ENCODE measurements at places on chromosomes 11 and 22.
A peak's percentile ranks its signal among the peaks of the same experiment; 100 is the strongest.

- DNase-seq: no peak
These were observed 82.5 kb upstream of the PICALM start for GRCh38 chr11:86151174-86152005.

DNA sequence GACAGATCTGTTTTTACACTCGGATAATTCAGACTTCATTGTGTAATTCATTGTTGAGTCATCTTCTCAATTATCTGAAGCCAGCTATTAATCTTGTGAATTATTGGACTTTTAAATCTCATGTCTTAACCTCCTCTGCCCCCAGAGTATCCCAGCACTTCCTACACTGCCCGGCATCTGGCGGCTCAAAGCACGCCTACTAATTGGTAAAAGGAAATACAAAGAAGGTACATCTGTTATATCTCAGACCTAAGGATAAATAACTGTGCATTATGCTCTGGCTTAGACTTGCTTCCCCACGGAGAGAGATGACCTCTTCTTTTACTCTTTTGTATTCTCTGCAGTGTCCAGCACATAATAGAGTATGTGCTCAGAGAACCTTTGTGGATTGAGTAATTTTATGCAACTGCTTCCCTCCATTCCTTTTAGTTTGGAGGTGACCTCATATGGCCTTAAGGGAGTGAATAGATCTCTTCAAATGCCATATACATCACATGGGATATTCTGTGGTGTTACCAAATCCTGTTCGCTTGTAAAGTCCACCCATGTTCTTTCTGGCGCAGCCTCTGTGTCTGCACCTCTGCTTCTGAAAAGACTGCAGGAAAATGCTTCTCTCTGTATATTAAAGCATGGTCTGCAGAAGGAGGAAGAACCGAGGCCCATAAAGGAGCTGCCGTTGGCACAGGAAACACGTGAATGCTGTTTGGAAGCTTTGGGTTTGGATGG is 125.6 kb upstream of the SORL1-AS1 start:
- no peak for DNase-seq

DNA sequence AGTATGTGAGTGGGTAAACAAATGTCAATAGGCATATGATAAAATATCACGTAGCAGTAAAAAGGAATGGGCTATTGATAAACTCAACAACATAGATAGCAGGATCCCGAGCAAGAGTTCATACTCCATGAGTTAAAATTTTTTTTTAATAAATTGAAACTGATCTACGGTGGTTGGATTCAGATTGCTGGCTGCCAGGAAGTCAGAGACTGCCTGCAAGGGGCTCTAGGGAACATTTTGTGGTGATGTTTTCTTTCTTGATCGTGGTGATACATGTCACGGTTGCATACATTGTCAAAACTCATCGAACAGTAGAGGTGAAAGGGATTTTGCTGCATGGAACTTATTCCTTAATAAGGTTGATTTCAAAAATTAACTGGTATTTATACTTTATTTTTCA is 62.6 kb upstream of the WNT7B start:
- no peak for DNase-seq

GRCh38 chr11:1202776-1203504 is 19.9 kb upstream of the MUC5B start:
- DNase-seq: peak; percentile 94

- no peak for DNase-seq
These were observed 732.7 kb upstream of the TENM4 start for GRCh38 chr11:80173371-80174136.

DNA sequence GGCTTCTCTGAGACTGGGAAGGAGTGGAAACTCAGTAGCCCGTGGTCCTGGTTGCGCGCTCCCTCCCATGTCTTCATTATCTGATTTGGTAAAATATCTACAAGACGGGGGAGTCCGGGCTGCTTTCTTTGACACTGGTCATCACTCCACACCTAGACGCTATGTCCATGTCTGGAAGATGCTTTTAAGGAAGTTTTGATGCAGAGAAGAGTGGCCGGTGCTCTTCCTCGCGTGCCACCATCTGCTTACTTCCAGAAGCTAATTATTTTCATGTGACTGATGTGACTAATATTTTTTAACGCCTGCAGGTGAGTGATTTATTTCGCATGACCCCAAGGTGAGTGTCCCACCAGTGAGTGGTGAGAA is 339 bp upstream of the TRIM21 start:
- DNase-seq: no peak

DNA sequence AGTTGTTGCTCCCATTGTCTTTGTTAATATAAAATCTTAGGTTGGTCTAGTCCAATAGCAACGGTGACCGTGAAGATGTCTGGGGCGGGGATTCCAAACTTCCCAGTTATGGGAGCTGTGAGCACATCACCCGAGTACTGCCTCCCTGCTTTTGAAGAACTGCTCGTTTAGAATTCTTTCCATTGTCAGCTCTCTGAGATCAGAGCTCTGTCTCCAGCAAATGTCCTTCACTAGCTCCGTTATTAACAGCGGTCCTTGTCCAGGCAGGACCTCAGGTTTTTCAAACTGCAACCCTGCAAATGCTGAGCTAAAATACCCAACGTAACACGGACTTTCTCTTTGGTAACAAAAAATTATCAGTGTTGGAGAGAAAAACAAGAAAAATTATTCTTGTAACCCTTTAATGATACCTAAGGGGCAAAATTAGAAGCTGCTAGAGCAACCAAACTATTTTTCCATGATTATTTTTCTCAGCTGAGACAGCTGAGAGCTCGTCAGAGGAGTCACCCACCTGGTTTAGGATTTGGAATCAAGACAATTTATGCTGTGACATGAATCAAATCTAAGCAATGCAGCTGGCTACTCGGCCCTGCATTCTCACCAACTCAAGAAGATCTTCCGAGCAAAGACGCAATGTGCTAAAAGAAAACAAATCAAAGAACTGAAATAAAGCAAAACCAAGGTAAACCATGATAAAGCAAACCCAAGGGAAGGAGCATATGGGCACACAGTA is 15.1 kb upstream of the EFCAB6 start:
- DNase-seq: no peak

DNA sequence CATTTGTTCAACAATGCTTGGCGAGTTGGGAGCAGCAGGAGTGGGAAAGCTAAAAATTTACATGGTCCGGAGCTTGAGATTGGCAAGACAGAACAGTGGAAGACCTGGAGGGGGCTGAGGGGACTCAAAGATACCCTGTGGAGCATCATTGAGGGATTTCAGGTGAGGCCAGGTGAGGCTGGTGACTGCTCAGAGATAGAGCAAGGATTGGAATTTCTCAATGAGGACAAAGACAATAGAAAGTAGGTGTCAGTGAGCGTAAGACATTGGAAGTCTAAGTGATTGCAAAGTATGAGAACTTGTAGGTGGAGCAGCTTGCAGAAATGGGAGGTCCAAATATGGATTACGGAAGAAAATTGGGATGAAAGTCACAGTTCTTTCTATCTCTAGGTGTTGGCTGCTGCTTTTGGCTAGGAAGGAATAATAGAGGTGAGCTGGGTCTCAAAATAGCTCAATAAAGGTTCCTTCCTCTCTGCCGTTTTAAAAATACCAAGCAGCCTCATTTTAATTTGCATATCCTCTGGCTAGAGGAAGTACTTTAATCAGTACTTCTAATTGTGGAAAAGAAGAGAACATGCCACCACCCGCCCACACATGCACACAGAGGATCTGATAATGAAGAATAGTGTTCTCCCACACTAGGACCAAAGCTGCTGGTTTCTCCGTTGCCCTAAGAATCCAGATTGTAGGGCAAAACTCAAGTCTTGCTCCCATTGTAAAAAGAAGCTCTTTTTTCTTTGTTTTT is 41.8 kb upstream of the SORL1-AS1 start:
- DNase-seq: peak; percentile 39

DNA sequence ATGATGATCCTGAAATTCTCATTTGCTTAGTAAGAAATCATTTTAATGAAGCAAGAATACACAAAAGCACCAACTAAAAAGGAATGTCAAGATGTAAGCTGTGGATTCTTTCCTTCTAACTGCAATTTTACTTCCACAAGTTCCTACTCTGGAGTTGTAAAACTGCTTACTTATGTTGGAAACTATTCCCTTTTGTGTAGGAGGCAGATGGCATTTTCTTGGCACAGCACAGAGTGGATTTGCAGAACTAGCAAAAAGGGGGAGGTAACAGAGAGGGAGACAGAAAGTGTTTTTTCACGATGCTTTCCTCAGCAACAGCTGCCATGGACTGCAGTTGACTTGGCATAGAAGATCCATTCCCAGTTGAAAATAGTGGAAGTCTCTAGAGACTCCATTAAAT is 1112.0 kb upstream of the RAG2 start:
- no peak for DNase-seq

- peak; percentile 14 for DNase-seq
These were observed 1.8 kb upstream of the RAB3IL1 start for GRCh38 chr11:61918938-61919704.

- DNase-seq: no peak
These were observed 16.1 kb upstream of the OR52K1 start for GRCh38 chr11:4466131-4466870.

- peak; percentile 24 for DNase-seq
These were observed 1075.0 kb downstream of the BRD1 start for GRCh38 chr22:48752451-48753380.

GRCh38 chr11:10809373-10810160 is 841 bp upstream of the EIF4G2 start:
- DNase-seq: peak; percentile 50

DNA sequence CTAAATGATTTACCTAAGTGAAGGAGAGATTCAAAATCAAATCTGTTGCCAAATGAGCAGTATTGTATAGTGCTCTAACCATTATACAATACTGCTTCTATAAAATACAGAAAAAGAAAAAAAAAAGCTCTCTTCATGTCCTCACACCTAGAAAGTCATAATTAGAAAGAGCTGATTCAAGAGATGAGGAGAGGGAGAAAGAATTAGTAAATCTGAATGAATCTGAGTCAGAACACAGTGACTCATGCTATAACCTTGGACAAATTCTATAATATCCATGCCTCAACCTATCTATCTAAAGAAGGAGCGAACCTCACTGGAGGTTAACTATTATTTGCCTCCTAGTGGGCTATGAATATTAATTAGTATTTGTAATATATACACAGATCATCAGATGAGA is 29.4 kb downstream of the AMBRA1 start:
- DNase-seq: no peak

- DNase-seq: no peak
These were observed 28.1 kb downstream of the ME3 start for GRCh38 chr11:86644291-86644690.

GRCh38 chr22:39308614-39309363 is 10.6 kb downstream of the RPL3 start:
- DNase-seq: no peak

GRCh38 chr11:91700854-91701253 is 523.8 kb upstream of the FAT3 start:
- DNase-seq: no peak

- DNase-seq: no peak
These were observed 1253.9 kb downstream of the BRD1 start for GRCh38 chr22:48573766-48574165.

- peak; percentile 11 for DNase-seq
These were observed 54.2 kb downstream of the DENND5A start for GRCh38 chr11:9210922-9211320.

DNA sequence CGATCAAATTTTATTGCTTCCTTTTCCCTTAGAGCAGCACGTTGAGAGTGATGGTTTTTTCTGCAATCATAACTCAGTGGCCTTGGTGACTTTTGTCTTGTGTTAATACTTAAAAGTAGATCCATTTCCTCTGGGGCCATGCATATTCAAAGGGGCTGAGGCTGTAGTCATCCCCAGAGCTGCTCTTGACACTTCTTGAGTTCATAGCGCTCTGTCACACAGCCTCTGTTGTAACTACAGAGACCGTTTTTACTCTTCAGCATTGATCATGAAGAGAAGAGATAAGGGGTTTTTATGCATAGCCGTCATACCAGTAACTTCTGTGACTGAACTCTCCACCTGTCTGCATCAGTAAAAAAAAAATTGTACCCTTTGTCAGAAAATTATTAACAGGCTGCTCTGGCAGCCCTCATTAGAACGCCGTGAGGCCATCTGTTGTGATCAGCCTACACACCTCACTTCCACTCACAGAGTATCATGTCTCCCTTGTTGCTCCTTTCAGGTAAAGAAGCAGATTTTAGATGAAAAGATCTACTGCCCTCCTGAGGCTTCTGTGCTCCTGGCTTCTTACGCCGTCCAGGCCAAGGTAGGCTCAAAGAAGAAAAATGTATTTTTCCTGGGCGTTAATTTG is 38.4 kb downstream of the NF2 start:
- peak; percentile 28 for DNase-seq

GRCh38 chr11:8298801-8299786 is 35.4 kb upstream of the LMO1 start:
- DNase-seq: no peak

- DNase-seq: no peak
These were observed 6.9 kb downstream of the IGF2 start for GRCh38 chr11:2132246-2132645.

- no peak for DNase-seq
These were observed 2.2 kb downstream of the TMEM80 start for GRCh38 chr11:697811-698311.

DNA sequence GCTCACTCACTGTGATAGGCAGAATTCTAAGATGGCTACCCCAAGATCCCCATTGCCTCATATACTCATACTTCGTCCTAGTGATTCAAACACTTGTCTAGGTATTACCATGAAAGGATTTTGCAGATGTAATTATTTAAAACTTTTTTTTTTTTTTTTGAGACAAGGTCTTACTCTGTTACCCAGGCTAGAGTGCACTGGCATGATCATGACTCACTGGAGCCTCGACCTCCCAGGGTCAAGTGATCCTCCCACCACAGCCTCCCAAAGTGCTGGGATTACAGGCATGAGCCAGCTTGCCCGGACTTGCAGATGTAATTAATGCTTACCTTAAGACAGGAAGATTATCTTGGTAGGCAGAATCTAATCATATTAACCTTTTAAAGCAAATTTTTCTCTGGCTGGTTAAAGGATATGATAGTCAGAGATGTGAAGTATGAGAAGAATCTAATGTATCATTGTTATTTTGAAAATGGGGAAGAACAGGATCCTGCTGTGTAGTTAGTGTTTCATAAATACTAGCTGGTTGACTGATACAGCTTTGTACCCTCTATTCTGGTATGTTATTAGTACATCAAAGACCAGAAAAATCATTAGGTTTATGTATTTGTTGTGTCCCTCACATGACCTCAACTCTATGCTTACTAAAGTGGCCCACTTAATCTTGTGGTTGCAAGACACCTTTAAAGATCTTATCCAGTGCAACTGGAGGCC is 35.5 kb downstream of the C2CD3 start:
- DNase-seq: no peak

- no peak for DNase-seq
These were observed 163.3 kb upstream of the CCDC90B start for GRCh38 chr11:83449338-83449913.

GRCh38 chr11:75421902-75422247 is 11.1 kb downstream of the KLHL35 start:
- no peak for DNase-seq

GRCh38 chr11:64744544-64745188 is 724 bp upstream of the RASGRP2 start:
- DNase-seq: peak; percentile 85

DNA sequence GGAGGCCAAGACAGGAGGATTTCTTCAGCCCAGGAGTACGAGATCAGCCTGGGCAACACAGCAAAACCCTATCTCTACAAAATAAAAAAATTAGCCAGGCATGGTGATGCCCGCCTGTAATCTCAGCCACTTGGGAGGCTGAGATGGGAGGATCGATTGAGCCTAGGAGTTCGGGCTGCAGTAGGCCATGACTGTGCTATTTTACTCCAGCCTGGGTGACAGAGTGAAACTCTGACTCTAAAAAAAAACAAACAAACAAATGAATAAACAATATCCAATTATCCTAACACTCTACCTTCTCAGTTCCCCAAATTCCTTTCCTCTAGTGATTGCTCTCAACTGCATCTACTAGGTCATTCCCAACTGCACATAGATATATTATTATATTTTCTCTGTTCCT is 5.4 kb downstream of the NUP160 start:
- DNase-seq: no peak

GRCh38 chr11:97621282-97621681 is 1231.5 kb downstream of the JRKL start:
- no peak for DNase-seq
